K562 (cell line): ENCODE measurements at places on chromosomes 4 and X.

DNA sequence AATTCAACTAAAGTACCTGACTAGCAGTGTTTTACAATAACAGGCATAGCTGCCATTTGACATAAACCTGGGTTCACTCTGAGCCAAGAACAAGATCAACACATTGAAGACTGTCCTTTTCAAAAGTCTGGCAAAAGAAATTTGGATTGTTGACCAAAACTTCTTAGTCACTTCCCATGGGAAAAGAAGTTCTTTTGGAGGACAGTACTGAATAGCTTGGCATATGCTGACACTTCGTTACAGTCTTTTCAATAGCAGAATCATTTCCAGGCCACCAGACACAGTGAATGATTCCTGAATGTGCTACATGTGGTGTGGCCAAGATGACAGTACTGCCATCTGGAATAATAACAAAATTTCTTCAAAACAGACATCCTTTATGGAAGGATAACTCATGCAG is 560.3 kb downstream of the GRID2 start:
- DNase-seq = no peak

DNA sequence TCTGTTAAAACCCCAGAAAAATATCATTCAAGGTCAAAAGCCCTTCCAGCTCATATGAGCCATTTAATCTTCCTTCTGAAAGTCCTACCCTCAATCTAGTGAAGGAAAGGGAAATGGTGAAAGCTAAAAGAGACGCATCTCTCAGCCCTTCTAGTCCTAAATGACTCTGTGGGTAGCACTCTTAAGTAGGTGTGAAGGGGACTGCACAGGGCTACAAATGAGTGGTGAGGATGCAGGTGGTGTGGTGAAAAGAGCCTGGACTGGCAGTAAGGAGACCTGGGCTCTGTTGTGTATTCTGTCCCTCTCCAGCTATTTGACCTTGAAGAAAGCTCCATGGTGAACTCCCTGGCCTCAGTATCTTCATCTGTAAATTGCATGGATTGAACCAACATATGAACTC is 671.8 kb upstream of the DIPK2B start:
- DNase-seq = no peak

- DNase-seq = no peak
Measured at GRCh38 chr4:169869490-169869889, 111.7 kb upstream of the HPF1 start.

- DNase-seq = no peak
Measured at GRCh38 chr4:164596927-164597326, 157.0 kb upstream of the SMIM31 start.

GRCh38 chrX:65576160-65576559 is 41.6 kb upstream of the LAS1L start:
- DNase-seq = no peak

DNA sequence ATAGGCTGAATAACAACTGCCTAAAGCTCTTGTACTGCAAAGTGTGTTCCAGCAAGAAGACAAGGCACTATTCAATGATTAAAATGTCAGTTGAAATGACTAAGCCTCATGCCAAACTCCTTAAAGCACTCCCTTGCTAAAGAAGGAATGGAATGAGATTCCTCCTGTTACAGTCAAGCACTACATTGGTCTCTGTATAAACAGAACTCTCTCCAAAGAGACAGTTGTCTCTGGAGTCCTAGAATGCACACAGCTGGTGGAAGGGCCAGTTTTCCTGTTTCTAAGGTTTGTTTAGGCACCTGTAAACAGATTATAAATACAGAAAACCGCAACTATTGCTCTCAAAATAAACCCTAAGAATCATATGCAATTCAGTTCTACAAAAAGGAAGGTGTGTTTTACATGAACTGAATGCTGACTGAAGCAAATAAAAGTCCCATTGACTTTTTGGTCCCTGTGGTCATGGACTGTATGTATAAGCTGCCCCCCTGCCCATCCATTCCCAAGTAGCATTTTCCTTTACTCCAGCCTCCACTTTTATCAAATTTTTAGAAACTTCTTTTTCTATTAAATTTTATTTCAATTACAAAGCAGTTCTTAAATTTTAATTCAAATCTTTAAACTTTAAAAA is 47.0 kb downstream of the FAT1 start:
- no peak for DNase-seq

GRCh38 chrX:16711893-16712547 is 449 bp downstream of the CTPS2 start:
- DNase-seq = peak; percentile 42

- DNase-seq = no peak
Measured at GRCh38 chr4:121668368-121669162, 28.2 kb downstream of the ANXA5 start.
